Immature natural killer cell (primary cell): ENCODE measurements at places on chromosomes 5 and 9.

- H3K27ac ChIP-seq: no peak overlapping the region
- H3K36me3 ChIP-seq: no peaks in the 10 kb centered on the region
- no peaks in the 10 kb centered on the region for H3K4me1 ChIP-seq
Observed at GRCh38 chr9:97517331-97518089, 16.0 kb downstream of the TMOD1 start.

DNA sequence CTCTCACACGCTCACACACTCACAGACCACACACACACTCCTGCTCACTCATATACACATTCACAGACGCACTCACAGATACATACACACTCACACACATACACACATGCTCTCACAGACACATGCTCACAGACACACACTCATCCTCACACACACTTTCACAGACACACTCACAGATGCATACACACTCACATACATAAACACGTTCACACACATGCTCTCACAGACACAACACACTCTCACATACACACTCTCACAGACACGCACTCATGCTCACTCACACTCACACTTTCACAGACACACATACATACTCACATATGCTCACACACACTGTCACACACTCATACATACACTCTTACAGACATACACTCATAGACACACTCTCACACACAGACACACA is 82.2 kb downstream of the IRX2 start:
- H3K36me3 ChIP-seq: no peaks in the 10 kb centered on the region
- H3K4me1 ChIP-seq: no peaks in the 10 kb centered on the region
- no peak overlapping the region for H3K4me3 ChIP-seq

GRCh38 chr9:120616966-120617935 is 37.3 kb upstream of the CDK5RAP2 start:
- H3K27ac ChIP-seq: no peak overlapping the region
- peaks cover 8% of the 10 kb centered on the region for H3K4me1 ChIP-seq
- H3K27me3 ChIP-seq: no peaks in the 10 kb centered on the region
- H3K4me3 ChIP-seq: no peak overlapping the region
- H3K36me3 ChIP-seq: no peaks in the 10 kb centered on the region
- no peak for DNase-seq

- no peaks in the 10 kb centered on the region for H3K27me3 ChIP-seq
- DNase-seq: no peak
- no peak overlapping the region for H3K27ac ChIP-seq
- H3K4me3 ChIP-seq: no peak overlapping the region
- peaks cover 6% of the 10 kb centered on the region for H3K4me1 ChIP-seq
Observed at GRCh38 chr5:118967059-118967508, 21.3 kb downstream of the DTWD2 start.

GRCh38 chr9:87868175-87868574 is 14.5 kb upstream of the SPATA31E1 start:
- H3K4me1 ChIP-seq: no peaks in the 10 kb centered on the region
- DNase-seq: no peak
- no peaks in the 10 kb centered on the region for H3K27me3 ChIP-seq
- H3K36me3 ChIP-seq: no peaks in the 10 kb centered on the region
- no peak overlapping the region for H3K4me3 ChIP-seq
